AG09319 (cell line): ENCODE measurements at places on chromosomes 1 and 21.
A peak's percentile ranks its signal among the peaks of the same experiment; 100 is the strongest.

GRCh38 chr1:233034836-233035235, 84.4 kb downstream of the NTPCR start:
- no peak for DNase-seq

DNA sequence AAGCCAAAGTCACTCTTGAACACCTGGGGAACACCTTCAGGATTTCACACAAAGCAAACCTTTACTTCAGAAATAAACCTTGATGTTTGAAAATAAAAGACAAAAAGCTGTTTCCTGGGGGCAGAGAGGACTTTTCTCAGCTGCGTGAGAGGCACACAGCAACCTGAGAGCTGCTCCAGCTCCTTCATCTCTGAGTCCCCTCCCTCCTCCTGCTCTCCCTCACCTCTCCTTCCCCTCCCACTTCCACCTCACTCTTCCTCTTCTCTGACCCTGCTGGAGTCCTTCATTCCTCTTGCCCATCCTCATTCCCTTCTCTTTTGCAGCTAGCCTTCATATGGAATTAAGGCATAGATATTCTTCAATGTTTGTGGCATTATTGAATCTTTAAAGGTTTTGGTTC, 208.4 kb downstream of the OMA1 start:
- no peak for DNase-seq

GRCh38 chr1:21289700-21290545, at the start of gene ECE1:
TSS of gene ECE1 (minus strand) at chr1:21290463. CDS start at chr1:21290414, 49 bp downstream.
- no peak for DNase-seq

- DNase-seq = no peak
These were observed 812.8 kb upstream of the BRINP3 start for GRCh38 chr1:191290441-191290840.

DNA sequence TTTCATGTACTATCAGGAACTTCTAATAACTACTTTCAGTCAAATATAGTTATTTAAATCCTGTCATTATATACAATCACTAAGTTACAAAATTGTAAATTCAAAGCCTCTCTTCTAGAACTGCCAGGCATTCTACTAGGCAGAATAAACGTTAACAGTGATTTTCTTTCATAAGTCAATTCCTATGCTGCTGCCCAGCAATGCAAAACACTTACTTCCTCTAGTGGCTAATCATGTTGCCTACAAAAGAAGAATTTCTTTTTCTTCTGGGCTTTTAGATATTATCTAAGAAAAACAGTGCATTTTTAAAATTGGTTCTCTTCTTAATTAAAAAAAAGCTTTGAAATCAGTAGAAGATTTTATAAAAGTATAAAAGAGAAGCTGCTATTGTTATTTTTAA, 509.8 kb upstream of the ADAMTS5 start:
- peak; percentile 38 for DNase-seq

- peak; percentile 14 for DNase-seq
These were observed 145.0 kb upstream of the DNAH14 start for GRCh38 chr1:224784265-224785039.

GRCh38 chr1:206863266-206863665, 2.2 kb upstream of the IL20 start:
- no peak for DNase-seq

DNA sequence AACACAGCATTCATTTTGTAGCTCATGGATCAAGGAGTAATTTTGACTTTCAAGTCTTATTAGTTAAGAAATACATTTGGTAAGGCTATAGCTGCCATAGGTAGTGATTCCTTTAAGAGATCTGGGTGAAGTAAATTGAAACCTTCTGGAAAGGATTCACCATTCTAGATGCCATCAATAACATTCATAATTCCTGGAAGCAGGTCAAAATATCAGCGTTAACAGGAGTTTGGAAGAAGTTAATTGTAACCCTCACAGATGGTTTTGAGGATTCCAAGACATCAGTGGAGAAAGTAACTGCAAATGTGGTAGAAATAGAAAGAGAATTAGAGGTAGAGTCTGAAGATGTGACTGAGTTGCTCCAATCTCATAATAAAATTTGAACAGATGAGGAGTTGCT, 216.6 kb downstream of the GREM2 start:
- no peak for DNase-seq

DNA sequence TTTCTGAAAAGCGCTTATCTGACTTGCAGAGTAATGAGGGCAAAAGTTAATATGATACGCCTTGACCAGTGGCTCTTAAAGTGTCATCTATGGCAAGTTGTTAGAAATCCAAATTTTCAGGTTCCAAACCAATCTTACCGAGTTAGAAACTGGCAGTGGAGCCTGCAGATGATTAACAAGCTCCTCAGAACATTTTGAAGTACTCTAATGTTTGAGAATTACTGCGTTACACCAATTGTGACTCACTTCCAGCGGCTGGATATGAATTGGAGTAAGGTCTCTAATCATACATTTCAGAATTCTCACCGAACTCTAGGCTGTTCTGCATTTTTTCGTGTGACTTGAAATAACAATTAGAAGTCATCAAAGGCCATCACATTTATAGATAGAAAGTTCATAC, 73.5 kb upstream of the TMPRSS15 start:
- no peak for DNase-seq

- DNase-seq = no peak
These were observed 38.8 kb upstream of the TBX15 start for GRCh38 chr1:119026956-119027355.

GRCh38 chr1:204600968-204601367, 84.6 kb downstream of the LRRN2 start:
- DNase-seq = no peak

DNA sequence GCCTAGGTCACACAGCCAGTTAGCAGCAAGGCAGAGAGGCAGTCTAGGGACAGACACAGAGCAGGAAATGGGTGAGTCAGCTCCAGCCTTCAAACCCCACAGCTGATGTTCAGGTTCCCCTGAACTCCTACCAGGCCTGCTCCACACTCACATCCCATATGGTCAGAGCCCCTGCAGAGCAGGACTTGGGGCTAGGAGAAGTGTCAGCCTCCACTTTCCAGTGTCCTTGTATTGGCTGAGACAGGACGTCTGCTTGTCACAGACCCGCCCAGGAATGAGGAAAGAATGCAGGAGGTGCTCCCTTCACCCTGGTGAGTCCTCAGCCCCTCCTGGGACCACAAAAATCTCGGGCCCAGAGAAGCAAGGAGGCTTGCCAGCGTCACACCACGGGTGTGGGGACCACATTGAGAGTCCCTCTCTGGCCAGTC, 92.5 kb downstream of the LACTBL1 start:
- no peak for DNase-seq

GRCh38 chr1:153324912-153325311, 12.2 kb upstream of the PGLYRP3 start:
- no peak for DNase-seq
